ENCODE measurements at places on chromosomes 7 and 10.
A peak's percentile ranks its signal among the peaks of the same experiment; 100 is the strongest.

DNA sequence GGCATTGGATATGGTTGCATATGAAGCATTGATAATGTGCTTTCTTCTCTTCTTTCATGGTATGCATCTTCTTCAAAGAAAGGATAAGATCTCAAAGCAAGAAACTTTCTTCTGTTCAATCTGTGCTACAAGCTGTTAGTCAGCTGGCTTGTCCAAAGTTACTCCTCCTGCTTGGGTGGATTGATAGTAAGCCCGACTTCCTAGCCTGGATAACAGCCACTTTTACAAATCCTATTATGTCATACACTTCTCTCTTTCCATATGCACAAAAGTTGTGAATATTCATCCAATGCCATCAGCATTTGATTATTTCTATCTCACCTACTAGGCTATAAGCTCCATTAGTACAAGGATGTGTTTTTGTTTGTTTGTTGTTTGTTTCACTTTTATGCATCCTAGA lies 891.0 kb upstream of the SORCS1 start:
- DNase-seq, result no peak

DNA sequence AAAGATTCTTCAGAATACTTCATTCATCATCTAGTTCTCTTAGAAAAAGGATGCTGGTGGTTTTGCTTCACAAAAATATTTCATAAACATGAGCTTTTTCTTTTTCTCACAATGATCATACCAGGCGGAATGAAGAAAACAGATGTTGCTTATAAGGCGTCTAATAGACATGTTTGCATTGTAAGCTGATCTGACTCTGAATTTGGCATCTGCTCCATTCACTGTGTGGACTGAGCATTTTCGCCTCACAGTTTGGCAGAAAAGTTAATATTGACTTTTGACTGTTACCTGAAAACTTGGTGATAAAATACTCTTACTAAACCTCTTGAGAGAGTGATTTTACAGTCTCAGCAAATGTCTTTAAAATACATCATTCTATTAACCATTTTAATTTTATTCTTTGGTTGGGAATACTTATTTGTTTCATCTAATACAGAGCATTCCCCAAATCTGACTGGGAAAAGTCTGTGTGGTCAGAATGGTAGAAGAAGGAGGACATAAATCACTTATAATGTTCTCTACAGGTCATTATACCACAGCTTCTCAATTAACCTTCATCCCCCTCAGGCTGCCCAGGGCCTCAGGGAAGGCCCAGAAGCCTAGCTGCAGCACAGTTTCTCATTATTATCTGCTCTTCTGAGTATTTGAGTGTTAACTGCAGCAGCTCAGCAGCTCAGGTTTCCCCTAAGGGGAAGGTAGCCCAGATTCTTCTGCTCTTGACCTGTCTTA lies 121.6 kb upstream of the KAT6B start:
- DNase-seq, result no peak

DNA sequence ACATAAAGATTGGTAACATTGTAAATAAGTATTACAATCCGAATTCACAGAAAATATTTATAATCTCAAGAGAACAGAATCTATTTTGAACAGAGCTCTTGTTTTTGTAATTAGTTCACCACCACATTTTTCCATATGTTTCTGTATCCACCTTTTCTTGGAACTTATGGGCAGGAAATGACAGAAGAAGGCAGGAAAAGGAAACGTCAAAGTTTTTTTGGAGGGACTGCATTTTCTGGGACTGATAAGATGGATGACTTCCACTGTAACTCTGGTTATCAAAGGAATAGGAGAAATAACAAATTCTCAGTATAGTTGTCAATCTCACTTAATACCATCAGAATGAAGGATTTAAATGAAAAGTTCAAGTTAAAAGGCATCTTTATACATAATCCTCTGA lies 75.1 kb upstream of the SMNDC1 start:
- DNase-seq, result no peak

GRCh38 chr10:125000366-125001312 lies 58.7 kb downstream of the ZRANB1 start:
- no peak for DNase-seq

GRCh38 chr10:51698473-51699063 lies 827 bp downstream of the CSTF2T start:
- no peak for DNase-seq

GRCh38 chr7:126843883-126844282 lies 408.9 kb downstream of the GRM8 start:
- no peak for DNase-seq

- no peak for DNase-seq
These were observed 187.5 kb upstream of the AGK start for GRCh38 chr7:141363748-141364147.

GRCh38 chr10:102394801-102395399 lies 605 bp upstream of the NFKB2 start:
- peak; percentile 69 for DNase-seq

DNA sequence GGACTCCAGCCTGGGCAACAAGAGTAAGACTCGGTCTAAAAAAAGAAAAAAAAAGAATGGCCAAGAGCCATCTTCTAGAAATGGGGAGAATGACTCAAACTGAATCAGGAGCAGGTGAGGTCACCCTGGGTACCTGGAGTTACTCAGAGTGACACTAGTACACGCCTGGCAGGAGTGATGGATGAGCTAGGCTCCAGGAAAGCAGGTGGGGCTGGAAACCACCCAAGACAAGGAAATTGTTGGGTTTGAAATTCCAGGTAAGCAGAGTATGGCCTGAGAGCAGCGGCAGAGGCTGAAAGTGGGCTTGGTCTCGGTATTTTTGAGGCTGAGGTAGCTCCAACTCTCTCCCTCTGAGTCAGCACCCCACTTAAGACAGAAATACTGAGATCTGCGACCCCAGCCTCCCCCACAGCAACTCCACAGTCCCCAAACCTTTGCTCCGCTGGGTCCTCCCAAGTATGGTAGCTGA lies 18.5 kb downstream of the DDIT4 start:
- DNase-seq, result peak; percentile 52

- DNase-seq, result no peak
These were observed 3.6 kb downstream of the PWWP2B start for GRCh38 chr10:132400547-132401151.

- no peak for DNase-seq
These were observed 34.8 kb downstream of the LRRC4 start for GRCh38 chr7:127996253-127997071.

- no peak for DNase-seq
These were observed 99.0 kb upstream of the FZD1 start for GRCh38 chr7:91165006-91165845.

GRCh38 chr7:116797612-116798011 lies 64.8 kb upstream of the CAPZA2 start:
- DNase-seq, result no peak

- DNase-seq, result no peak
These were observed 765.1 kb downstream of the SUGCT start for GRCh38 chr7:40899636-40900507.

DNA sequence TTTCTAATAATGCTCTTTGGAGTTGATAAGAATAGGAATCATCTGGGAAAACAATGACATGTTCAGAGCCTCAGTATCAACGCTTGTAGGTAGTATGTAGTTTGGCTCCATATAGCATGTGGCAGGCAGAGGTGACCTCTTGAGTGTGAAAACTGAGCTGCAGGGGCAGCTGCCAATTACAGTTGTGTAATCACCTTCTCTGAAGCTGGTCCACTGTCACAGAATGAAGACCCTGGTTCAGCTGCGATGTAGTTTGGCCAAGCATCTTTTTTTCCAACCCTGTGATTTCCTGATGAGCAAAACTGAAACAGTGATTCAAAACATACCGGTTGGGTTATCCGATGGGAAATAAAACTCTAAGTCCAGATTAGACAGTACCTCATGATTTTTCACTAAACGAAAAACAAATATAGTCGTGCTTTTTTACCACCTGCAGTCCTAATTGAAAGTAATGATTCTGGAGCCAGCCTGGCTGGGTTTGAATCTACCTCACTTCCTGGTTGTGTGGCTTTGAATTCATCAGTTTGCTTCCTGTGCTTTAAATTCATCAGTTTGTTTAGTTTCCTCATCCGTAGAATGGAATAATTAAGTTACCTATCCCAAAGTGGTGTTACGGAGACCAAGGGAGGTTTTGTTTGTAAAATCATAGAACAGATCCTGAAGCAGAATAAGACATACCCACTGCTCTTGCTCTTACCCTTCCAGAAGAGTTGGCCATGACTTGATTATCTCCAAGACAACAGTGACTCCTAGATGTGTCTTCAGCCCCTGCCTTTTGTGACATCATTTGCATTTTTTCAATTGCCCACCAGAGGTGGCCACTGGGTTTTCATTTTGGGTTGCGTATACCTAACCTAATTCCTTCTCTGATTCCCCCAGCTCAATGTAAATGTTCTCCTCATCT lies 87.4 kb downstream of the CELF2 start:
- no peak for DNase-seq

DNA sequence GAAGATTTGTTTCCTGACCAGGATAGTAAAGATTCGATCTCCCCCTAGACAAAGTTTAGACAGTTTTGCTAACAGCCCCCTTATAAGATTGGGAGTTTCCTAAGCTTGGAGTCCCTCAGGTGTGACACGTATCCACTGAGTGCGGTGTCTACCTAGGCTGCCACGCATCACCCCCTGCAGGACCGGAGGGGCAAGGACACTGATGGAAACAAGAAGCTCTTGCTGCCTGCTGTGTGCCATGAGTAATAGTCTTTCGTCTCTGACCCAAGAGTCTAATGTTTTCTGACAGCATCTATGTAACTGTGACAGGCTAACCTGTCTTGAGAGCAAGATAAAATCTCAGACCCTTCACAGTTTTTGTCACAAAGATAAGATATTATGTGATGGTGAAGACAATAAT lies 173.5 kb downstream of the SEMA3E start:
- DNase-seq, result no peak

- DNase-seq, result no peak
These were observed 127.9 kb upstream of the STK17A start for GRCh38 chr7:43454936-43455518.

GRCh38 chr10:22244001-22244400 lies 26.2 kb upstream of the EBLN1 start:
- no peak for DNase-seq

DNA sequence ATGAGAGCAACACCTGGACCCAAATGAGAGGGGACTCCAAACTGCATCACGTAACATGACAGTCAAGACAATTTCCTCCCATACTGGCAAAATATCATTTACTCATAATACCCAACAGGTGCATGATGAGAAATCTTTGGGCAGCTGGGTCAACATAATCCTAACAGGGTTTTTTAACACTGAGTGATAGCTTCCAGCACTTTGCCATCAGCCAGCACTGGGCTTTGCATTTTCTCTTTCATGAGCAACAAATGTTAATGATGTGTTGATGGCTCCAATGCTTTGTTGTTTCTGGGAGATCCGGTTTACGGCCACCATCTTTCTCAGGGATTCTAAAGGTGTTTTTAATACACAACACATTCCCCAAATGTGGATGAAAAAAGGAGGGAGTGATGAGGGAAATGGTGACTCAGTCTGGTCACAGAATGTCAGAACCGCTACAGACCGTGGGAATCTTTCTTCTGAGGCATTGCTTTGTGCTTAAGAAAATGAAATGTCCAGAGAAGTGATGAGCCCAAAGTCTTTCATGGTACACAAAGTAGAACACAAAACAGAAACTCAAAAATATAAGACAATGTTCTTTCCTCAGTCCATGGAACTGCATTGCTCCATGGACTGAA lies 705.7 kb upstream of the IGFBP3 start:
- DNase-seq, result no peak

DNA sequence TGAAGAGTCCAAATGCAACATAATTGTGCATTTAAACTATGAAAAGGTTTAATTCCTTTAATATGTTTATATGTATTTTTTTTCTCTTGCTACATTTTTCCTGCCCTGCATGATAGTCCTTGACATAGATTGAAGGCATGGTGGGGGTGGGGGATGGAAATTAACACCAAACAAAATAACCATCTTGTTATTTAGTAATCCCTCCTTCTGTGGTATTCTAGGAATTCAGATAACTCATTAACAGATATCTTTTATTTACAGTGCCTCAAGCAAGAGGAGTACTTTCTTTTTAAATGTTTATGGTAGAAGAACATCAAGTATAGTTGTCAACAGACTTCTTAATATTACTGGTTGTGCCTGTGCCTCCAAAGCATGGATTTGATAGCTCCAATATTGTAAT lies 337.6 kb upstream of the SEMA3A start:
- no peak for DNase-seq

DNA sequence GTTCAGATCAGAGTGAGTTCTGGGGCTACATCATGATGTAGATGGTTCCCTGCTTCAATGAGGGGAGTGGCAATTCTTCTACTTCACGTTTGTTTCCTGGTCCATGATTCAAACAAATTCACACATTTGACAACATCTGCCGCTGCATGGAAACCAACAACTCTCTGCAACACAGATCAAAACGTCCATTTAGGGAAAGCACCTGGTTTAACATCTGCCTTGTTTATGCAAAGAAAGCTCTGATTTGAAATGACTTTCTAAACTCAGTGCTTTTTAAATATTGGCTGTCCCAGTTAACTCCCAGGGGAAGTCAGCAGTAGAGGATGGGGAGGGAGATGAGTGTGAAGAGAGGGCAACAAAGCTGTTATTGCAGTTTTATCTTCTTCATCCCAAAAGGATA lies 93.8 kb downstream of the GAD2 start:
- no peak for DNase-seq

- no peak for DNase-seq
These were observed 20.2 kb upstream of the CPA5 start for GRCh38 chr7:130324306-130324943.

DNA sequence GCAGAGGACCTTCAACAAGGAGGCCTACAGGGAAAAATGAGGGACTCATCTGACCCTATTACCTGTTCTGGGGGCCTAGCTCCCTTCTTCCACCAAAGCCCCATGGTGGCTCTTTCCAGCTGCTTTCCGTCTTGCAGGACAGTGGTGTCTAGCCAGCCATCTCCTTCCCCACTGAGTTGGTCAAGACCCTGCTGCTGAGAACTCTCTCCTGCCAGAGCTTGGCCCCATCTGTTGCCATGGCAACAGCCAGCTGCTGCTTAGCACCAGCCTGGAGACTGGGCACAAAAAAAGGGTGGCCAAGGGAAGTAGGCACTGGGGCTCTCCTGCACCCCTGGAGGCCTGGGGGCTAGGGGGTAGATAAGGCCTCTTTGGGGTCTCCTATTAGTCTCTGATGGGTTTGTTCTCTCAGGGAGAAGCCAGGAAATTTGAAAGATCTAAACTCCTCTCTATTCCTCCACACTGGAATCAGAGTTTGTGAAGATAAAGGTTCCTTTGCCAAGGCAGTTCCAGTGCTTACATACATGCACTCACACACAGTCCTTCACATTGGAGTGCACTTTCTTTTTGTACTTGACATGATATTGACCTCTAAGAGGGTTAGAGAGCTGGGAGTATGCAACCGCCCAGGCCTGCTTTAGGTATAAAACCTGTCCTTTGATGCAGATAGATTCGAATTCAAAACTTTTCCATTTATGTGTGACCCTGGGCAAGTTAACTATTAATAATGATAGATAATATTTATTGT lies 15.8 kb downstream of the TSPAN33 start:
- DNase-seq, result no peak

All from stimulated activated CD4-positive, alpha-beta T cell treated with anti-CD3 and anti-CD28 coated beads, Interleukin-4, amount 100 ng/mL, for 1 hour (primary cell).